Thyroid gland (tissue), 4 donors: ENCODE measurements at places on chromosomes 5 and 9. TPM values are rescaled to one million over a fixed set of nuclear protein-coding genes. Genes with fewer than 3 reads are reported as not detected.

- DNase-seq, result peak; percentile 68
- H3K36me3 ChIP-seq, result peaks cover 28% of the 10 kb centered on the region
- no peaks in the 10 kb centered on the region for H3K27me3 ChIP-seq
- H3K4me3 ChIP-seq, result no peak overlapping the region
These were observed 25.1 kb downstream of the MACROH2A1 start for GRCh38 chr5:135373736-135374515.

GRCh38 chr5:82396871-82397514 lies 118.8 kb upstream of the RPS23 start:
- H3K27me3 ChIP-seq, result no peaks in the 10 kb centered on the region
- peak; percentile 53 for DNase-seq
- H3K36me3 ChIP-seq, result no peaks in the 10 kb centered on the region
- H3K4me3 ChIP-seq, result no peak overlapping the region
- no peak overlapping the region for H3K27ac ChIP-seq

- no peaks in the 10 kb centered on the region for H3K4me1 ChIP-seq
- no peak overlapping the region for H3K27ac ChIP-seq
- H3K27me3 ChIP-seq, result no peaks in the 10 kb centered on the region
- DNase-seq, result no peak
These were observed 82.5 kb upstream of the LMNB1 start for GRCh38 chr5:126694403-126694802.

DNA sequence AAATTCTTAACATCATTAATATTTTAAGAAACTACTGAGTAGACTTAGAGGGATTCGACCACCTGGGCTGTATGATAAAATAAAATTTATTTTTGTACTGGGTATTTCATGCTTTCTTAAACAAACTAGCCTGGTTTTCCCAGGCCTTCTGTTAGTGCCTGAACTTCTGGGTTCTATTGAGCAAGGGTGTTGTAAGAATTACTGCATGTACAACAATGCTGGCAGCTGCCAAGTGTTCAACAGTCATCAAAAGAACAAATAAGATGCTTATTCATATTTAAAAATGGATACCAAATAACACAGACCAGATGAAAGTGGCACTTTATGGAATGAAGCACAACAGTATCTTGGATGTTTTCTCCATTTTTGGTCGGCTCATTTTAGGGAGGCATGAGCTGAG lies 123.2 kb upstream of the FBXL7 start:
- H3K4me3 ChIP-seq, result no peak overlapping the region
- no peak for DNase-seq
- H3K4me1 ChIP-seq, result no peaks in the 10 kb centered on the region
- H3K36me3 ChIP-seq, result no peaks in the 10 kb centered on the region

- H3K27ac ChIP-seq, result no peak overlapping the region
- H3K4me3 ChIP-seq, result no peak overlapping the region
- DNase-seq, result no peak
These were observed 245.0 kb upstream of the ACTBL2 start for GRCh38 chr5:57727591-57727990.

- no peaks in the 10 kb centered on the region for H3K27me3 ChIP-seq
- H3K36me3 ChIP-seq, result no peaks in the 10 kb centered on the region
- H3K4me1 ChIP-seq, result no peaks in the 10 kb centered on the region
These were observed 1.2 kb downstream of the LCN9 start for GRCh38 chr9:135664266-135664665.

GRCh38 chr9:68933434-68934328 lies 80.2 kb downstream of the PRKACG start:
- DNase-seq, result no peak
- no peaks in the 10 kb centered on the region for H3K4me1 ChIP-seq
- no peaks in the 10 kb centered on the region for H3K36me3 ChIP-seq
- H3K27me3 ChIP-seq, result no peaks in the 10 kb centered on the region

GRCh38 chr9:125330587-125330986 lies 69.0 kb downstream of the GAPVD1 start:
- no peak overlapping the region for H3K27ac ChIP-seq
- H3K36me3 ChIP-seq, result peaks cover 44% of the 10 kb centered on the region
- H3K27me3 ChIP-seq, result no peaks in the 10 kb centered on the region
- no peak for DNase-seq
- H3K4me1 ChIP-seq, result no peaks in the 10 kb centered on the region

GRCh38 chr9:135038331-135038730 lies 49.1 kb upstream of the OLFM1 start:
- no peaks in the 10 kb centered on the region for H3K27me3 ChIP-seq
- H3K4me3 ChIP-seq, result no peak overlapping the region
- no peaks in the 10 kb centered on the region for H3K4me1 ChIP-seq
- H3K27ac ChIP-seq, result no peak overlapping the region
- H3K36me3 ChIP-seq, result no peaks in the 10 kb centered on the region
- no peak for DNase-seq

GRCh38 chr9:12640016-12640587 lies 53.1 kb upstream of the TYRP1 start:
- H3K4me3 ChIP-seq, result no peak overlapping the region
- no peaks in the 10 kb centered on the region for H3K36me3 ChIP-seq
- no peaks in the 10 kb centered on the region for H3K27me3 ChIP-seq

DNA sequence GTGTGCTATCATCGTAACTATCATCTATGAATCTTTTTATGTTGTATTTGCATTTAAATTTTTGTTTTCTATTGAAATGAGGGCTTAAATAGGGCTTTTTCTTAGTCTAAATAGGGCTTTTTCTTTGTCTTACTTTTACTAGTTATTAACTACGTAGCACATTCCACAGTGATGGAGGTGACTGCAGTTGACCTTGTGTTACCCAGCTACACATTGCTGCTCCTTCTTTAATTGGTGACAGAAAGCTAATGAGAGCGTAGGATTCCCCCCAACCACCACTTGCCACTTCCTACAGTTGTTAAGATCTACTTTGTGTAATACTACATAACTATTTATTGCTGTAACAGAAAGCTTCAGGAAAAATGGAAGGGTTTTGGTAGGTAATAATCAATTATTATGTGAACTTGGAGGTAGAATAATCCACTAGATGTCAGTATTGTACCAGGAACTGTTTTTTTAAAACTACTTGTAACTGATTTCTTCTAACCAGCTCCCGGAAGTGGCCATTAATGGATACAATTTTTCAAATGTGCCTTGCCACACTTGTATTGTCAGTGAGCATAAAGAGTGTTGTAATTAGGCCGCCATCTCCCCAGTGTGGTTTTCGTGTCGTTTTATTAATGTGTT lies 18.0 kb downstream of the MTRR start:
- no peak for DNase-seq
- H3K36me3 ChIP-seq, result peaks cover 22% of the 10 kb centered on the region
- peaks cover 13% of the 10 kb centered on the region for H3K4me1 ChIP-seq

GRCh38 chr5:76819851-76820525 lies 1.2 kb downstream of the F2RL1 start:
- H3K36me3 ChIP-seq, result no peaks in the 10 kb centered on the region
- peak overlapping the region; percentile 58 for H3K4me3 ChIP-seq
- no peak overlapping the region for H3K27ac ChIP-seq
- H3K4me1 ChIP-seq, result peaks cover 13% of the 10 kb centered on the region
- peak; percentile 34 for DNase-seq

GRCh38 chr9:82196622-82197441 lies 208.3 kb downstream of the SPATA31D1 start:
- H3K27ac ChIP-seq, result no peak overlapping the region
- DNase-seq, result no peak
- peaks cover 11% of the 10 kb centered on the region for H3K4me1 ChIP-seq
- no peak overlapping the region for H3K4me3 ChIP-seq
- no peaks in the 10 kb centered on the region for H3K36me3 ChIP-seq
- no peaks in the 10 kb centered on the region for H3K27me3 ChIP-seq

DNA sequence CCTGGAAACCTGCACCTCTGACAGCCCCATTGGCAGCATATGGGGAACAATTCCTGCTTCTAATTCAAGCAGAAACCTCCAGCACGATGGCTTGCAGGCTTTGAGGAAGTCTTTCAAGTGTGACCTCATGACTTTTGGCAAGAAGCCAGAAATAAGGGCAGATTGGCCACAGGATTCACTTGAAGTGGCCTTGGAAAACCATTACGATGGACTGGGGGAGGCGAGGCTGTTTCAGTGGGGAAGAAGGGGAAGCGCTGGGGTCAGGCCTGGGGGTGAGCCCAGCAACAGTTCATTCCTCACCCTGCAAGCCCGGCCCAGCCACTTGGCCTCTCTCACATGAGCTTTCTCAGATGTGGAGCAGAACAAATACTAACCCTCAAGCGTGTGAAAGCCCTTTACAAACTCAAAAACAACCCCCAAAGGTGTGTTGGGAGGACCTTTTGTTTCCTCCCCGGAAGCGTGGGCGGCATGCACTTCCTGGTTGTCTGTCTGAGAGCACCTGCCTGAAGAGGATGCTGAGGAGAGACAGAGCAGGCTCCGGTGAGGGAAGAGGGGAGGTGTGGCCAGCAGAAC lies 26.9 kb upstream of the EEIG1 start:
- no peaks in the 10 kb centered on the region for H3K36me3 ChIP-seq
- no peak overlapping the region for H3K4me3 ChIP-seq
- H3K27ac ChIP-seq, result peak overlapping the region; percentile 77
- DNase-seq, result peak; percentile 88

DNA sequence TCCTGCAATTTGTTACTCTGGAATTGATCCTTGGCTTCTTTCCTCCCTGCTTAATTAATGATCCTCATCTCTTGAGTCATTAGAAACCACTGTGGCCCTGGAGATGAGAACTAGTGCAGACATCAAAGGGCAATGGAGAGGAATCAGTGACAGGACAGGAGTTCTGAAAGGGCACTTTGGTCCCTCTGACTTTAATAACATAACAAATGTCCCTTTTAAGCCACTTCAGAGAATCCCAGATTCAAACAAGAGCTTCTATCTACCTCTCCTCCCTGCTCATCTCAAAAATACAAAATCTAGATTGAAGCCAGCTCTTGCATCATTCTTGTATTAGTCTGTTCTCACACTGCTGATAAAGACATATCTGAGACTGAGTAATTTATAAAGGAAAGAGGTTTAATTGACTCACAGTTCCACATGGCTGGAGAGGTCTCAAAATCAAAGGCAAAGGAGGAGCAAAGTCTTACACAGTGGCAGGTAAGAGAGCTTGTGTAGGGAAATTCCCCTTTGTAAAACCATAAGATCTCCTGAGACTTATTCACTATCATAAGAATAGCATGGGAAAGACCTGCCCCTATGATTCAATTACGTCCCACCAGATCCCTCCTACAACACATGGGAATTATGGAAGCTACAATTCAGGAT lies 139.1 kb downstream of the PLPPR1 start:
- no peaks in the 10 kb centered on the region for H3K4me1 ChIP-seq
- no peak for DNase-seq
- no peaks in the 10 kb centered on the region for H3K27me3 ChIP-seq
- H3K4me3 ChIP-seq, result no peak overlapping the region
- no peak overlapping the region for H3K27ac ChIP-seq
- H3K36me3 ChIP-seq, result no peaks in the 10 kb centered on the region

DNA sequence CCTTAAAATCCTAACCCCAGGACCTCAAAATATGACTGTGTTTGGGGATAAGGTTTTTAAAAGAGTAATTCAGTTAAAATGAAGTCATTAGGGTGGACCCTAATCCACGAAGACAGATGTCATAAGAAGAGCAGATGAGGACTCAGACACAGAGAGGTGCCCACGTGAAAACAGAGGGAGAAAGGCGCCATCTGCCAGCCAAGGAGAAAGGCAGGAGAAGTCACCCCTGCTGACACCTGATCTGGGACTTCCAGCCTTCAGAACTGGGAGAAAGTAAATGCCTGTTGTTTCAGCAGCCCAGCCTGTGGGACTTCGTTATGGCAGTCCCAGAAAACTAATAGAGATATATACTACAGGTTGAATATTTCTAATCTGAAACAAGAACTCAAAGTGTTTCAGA lies 67.4 kb downstream of the ROR2 start:
- no peaks in the 10 kb centered on the region for H3K27me3 ChIP-seq
- no peak overlapping the region for H3K27ac ChIP-seq
- peaks cover 7% of the 10 kb centered on the region for H3K4me1 ChIP-seq
- H3K4me3 ChIP-seq, result no peak overlapping the region
- H3K36me3 ChIP-seq, result no peaks in the 10 kb centered on the region
- DNase-seq, result no peak

DNA sequence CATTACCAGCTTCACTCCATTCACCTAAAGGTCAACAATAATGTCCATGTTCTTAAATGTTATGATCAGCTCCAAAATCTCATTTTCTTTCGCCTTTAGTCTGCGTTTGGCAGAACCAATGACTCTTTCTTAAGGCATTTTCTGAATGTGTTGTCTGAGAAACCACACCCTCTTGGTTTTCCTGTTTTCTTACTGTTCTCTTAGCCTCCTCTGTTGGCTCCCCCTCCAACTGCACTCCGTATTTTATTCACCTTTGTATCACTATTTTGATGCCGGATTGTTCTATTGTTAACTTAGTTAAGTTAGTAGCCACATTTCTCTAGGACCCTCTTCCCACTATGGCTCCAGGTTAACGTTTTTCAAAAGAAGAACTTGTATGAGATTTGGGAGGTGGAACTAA lies 185.6 kb downstream of the DMAC1 start:
- H3K27ac ChIP-seq, result no peak overlapping the region
- H3K4me3 ChIP-seq, result no peak overlapping the region
- DNase-seq, result no peak
- H3K4me1 ChIP-seq, result no peaks in the 10 kb centered on the region
- no peaks in the 10 kb centered on the region for H3K27me3 ChIP-seq
- no peaks in the 10 kb centered on the region for H3K36me3 ChIP-seq

- H3K4me1 ChIP-seq, result no peaks in the 10 kb centered on the region
- H3K27ac ChIP-seq, result no peak overlapping the region
- H3K4me3 ChIP-seq, result no peak overlapping the region
- no peak for DNase-seq
- no peaks in the 10 kb centered on the region for H3K27me3 ChIP-seq
These were observed 24.0 kb downstream of the COL15A1 start for GRCh38 chr9:98967680-98968079.

GRCh38 chr5:100708645-100709171 lies 173.5 kb downstream of the FAM174A start:
- H3K4me3 ChIP-seq, result no peak overlapping the region
- no peaks in the 10 kb centered on the region for H3K36me3 ChIP-seq
- no peak overlapping the region for H3K27ac ChIP-seq
- no peaks in the 10 kb centered on the region for H3K27me3 ChIP-seq

GRCh38 chr5:69491027-69491426 lies 1.6 kb upstream of the OCLN start:
- no peaks in the 10 kb centered on the region for H3K36me3 ChIP-seq
- H3K4me3 ChIP-seq, result no peak overlapping the region
- H3K27me3 ChIP-seq, result no peaks in the 10 kb centered on the region
- DNase-seq, result no peak
- H3K27ac ChIP-seq, result peak overlapping the region; percentile 96

DNA sequence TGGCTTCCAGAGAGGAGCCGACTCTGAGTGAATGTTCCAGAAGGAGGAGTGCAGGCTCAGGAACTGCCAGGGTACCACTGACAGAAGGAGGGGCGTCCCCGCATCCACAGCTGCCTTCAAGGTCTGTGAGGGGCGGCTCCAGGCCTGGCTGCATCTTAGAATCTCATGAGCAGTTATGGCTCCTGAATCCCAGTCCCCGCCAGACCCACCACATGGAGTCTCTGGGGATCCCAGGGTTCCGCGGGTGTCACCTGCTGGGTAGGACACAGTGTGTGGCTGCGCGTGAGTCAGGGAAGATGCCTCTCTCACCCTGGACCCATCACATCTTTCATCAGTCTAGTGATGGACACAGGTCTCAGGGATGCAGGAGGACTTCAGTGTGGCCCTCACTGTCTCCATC lies 79.2 kb downstream of the COL5A1 start:
- no peak overlapping the region for H3K27ac ChIP-seq
- no peaks in the 10 kb centered on the region for H3K27me3 ChIP-seq
- H3K4me3 ChIP-seq, result no peak overlapping the region
- no peak for DNase-seq
- H3K36me3 ChIP-seq, result no peaks in the 10 kb centered on the region
- H3K4me1 ChIP-seq, result no peaks in the 10 kb centered on the region

CDKN2B gene
- 0.79 TPM for total RNA-seq

TMEM174 gene
- total RNA-seq, result 0.22 TPM

PCDHB8 gene
- 0.67 TPM for total RNA-seq

C5orf52 gene
- total RNA-seq, result not detected

FNBP1 gene
- 55.8 TPM for total RNA-seq

IFNA10 gene
- not detected for total RNA-seq

ECSCR gene
- 46.2 TPM for total RNA-seq
